ENCODE measurements at places on chromosomes 3 and 15. TPM values are rescaled to one million over a fixed set of nuclear protein-coding genes. Genes with fewer than 3 reads are reported as not detected.
A peak's percentile ranks its signal among the peaks of the same experiment; 100 is the strongest.

DNA sequence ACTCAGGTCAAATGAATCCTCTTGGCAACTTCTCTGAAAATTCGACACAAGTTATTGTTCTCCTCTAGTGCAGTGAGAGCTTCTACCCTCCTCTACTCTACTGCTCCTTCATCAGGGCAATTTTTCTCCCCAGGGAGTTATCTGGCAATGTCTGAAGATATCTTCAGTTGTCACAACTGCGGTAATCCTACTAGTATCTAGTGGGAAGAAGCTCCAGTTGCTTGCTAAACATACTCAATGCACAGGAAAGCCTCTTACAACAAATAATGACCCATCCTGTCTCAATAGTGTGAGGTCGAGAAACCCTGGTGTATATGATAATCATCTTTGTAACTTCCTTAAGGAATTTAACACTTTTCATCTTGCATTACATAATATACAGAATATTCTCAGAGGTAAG is 1147.6 kb downstream of the IGSF11 start:
- DNase-seq, result no peak

TMEM39A gene
- 39.6 TPM for total RNA-seq

DNA sequence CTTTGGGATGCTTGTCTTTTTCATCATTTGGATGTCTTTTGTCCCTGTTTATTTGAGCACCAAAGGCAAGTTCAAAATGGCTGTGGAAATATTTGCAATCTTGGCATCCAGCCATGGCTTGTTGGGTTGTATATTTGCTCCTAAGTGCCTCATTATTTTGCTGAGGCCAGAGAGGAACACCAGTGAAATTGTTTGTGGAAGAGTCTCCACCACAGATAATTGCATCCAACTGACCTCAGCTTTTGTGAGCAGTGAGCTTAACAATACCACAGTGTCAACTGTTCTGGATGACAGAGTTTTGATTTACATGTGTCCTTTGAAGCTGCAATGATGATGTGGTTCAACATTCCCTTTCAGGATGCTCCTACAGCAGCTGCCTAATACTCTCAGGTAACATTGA is 83.0 kb upstream of the KCNAB1 start:
- DNase-seq, result no peak

GRCh38 chr15:53586799-53587198 is 172.7 kb downstream of the WDR72 start:
- no peak for DNase-seq

WDR93 gene
- not detected for total RNA-seq

- peak; percentile 74 for DNase-seq
Measured at GRCh38 chr3:196311-197148, at the start of gene CHL1. CHL1 (plus strand) TSS chr3:196763; CDS start chr3:319777, 123,014 bp downstream.

LRRC49 gene
- 11.0 TPM for total RNA-seq

CPNE9 gene
- total RNA-seq, result not detected

- no peak for DNase-seq
Measured at GRCh38 chr3:107068980-107069379, 308.3 kb upstream of the CCDC54 start.

DNA sequence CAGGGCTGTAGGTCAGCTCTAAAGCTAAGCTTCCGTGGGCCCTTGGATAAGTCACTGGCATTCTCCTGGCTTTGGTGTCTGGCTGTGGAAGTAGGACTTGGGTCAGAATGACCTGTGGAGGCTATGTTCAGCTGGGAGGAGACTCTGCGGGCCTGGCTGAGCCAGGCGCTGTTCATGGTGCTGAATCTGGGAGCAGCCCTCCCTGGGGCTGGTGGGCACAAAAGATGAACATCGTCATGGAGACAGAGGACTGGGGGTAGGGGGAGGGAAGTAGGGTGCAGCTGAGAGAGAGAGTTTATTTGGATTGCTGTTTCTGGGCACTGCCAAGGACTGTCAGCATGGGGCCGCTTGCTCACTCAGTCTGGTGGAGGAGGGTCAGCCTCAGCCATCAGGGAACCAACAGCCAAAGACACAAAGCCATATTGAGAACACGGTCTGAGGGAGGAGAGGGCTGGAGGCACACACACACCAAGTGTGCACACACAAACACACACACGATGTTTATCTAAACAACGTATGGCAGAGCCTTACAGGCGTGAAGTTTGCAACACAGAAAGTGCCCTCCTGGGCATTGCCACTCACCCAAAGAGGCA is 120.7 kb upstream of the LINGO1 start:
- DNase-seq, result no peak

SLC24A5 gene
- not detected for total RNA-seq

DNA sequence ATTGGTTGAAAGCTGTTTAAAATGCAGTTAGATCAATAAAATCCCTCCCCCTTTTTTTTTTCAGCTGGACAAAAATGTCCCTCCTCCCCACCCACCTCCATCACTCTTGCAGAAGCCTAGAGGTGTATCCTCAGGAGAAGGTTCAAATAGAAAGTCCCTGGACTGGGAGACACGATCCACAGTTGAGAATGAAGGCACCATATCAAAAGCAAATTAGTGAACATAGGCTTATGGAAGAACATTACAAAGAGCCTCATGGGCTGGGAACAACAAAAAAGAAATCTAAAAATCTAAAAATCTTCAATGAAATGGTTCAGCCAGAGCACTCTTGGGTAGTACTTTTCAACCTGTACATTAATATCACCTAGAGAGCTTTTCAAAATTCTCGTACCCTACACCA is 46.2 kb downstream of the GHSR start:
- DNase-seq, result no peak

BFSP2 gene
- not detected for total RNA-seq

DNA sequence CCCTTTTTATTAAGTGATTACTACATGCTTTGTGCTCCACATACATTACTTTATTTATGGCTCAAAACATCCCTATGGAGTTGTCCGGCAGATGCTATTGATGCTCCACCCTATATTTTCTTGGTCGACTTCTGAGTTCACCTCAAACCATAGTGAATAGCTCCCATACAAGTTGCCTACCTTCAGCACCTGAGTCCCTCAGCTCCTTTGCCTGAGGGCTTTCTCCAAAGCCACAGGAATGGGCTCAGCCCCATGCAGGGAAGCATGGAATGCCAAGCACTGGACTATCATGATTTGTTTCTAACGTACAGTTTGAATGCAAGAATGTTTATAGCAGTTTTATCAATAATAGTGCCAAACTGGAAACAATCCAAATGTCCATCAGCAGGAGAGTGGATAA is 124.8 kb upstream of the TNIK start:
- no peak for DNase-seq

RETNLB gene
- total RNA-seq, result not detected

CHRD gene
- 12.0 TPM for total RNA-seq

DNA sequence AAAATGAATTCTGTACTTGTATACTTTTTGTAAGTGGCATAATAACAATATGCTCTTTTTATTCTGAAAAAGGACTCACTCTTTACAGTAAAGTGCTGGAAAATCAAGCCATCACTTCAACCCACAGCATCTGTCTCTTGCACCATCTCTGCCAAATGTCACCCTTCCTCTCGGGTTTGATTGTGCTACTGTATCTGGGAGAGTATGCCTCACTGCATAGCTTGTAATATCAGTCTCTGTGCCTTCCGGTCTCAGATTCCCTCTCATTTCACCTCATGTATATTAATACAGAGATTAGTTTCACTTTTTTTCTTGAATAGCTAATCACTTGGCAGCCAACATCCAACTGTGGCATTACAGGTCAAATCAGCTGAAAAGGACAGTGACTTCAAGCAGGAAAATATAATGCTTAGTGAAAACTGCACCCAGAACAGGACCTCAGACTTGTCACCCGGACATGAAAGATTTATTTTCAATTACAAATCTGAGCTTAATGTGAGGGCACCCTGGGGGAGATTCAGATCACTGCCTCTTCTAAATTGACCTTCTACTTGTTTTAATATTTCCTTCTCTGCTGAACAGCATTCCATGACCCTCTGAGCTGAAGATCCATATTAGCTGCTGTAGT is 605.8 kb upstream of the NAALADL2 start:
- DNase-seq, result no peak

DUOXA1 gene
- total RNA-seq, result 4.9 TPM

GOLGA8R gene
- total RNA-seq, result 6.4 TPM
